ENCODE measurements at places on chromosomes 13 and 19.

DNA sequence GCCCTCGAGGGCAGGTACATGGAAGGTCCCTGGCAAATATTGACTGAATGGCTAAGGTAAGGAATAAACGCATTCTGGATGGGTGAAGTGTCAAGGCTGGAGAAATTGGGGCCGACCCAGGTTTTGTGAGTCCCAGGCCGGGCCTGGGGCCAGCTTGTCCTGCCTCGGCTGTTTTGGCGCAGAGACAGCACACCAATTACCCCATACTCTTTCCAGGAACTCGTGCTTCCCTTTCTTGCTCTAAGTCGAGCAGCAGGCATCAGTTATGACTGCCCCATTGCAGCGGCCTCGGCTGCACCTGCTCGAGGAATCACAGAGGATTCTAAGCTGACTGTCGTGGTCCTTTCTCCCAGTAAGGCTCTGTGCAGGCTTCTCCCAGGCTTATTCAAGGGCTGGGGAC, 67.1 kb downstream of the ZNF536 start:
- no peak for DNase-seq

DNA sequence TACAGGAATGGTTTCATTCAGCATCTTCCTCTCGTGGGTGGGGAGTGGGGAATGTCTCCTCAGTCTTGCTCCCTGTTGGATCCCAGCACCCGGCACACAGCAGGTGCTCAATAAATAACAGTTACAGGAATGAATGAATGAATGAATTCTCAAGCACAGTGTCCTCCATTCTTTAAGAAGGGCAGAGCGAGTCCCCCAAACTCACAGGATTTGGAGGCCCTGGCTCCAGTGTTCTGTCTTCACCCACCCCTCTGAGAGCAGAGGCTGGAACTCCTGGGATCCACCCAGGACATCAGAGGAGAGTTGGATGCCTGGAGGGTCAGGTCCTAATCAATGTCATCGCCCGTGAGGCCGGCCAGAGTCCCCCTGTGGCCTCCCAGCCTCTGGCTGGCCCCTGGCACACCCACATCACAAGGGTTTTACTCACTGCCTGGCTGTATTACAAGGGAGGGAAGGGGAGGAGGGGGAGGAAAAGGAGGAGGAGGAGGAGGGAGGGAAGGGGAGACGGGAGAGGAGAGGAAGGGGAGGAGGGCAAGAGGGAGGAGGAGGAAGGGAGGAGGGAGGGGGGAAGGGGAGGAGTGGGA, 8.7 kb upstream of the CREB3L3 start:
- DNase-seq = peak; percentile 61

GRCh38 chr13:41434831-41435520, 22.4 kb upstream of the RGCC start:
- DNase-seq = no peak

- no peak for DNase-seq
Measured at GRCh38 chr13:39499604-39500003, 103.4 kb downstream of the LHFPL6 start.

DNA sequence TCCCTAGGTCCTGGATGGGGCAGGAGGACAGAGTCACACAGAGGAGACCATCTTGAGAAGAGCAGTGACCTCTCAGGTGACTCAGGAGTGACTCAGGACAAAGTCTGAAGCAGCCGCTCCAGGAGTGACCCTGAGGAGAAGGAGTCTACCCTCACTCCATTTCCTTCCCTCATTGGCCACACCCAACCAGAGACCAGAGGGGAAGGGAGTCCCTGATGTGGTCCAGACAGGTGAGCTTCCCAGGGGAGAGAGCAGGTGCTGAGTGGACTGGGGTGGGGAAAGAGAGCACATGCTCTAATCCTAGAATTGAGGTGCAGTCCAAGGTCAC, 75.5 kb upstream of the MEDAG start:
- peak; percentile 83 for DNase-seq

DNA sequence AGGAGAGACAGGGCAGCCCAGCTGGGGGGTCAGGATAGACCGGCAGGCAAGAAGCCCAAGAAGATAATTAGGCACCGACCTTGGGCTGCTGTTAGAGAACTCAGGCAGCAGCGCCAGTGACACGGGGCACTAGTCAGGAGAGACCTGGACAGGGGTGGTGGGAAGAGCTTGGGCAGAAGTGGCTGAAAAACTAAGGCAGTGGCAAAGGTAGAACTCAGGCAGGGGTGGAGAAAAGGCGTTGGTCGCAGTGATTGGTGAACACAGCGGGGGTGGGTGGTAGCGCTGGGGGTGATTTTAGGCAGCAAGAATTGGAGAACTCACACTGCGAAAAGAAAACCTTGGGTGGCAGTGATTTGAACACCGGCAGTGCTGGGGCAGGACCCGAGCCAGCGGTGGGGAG, 4.3 kb downstream of the CCER2 start:
- DNase-seq = no peak

DNA sequence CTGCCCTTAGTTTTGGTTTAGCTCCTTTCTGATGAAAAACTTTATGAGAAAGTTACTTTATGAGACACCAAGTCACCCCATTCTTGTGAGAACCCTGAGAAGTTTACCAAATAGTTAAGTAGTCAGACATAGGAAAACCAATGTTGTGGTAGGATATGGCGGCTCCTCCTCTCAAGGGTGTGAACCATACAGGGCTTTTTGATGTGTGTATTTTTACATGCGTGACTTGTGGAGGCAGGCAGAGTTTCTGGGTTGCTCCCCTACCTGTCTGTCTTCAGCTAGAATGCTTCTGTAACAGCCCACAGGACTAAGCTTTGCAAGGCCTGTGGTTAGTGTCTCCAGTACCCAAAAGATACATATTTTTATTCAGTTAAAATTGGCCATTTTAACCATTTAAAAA, 18.3 kb downstream of the UBAC2 start:
- no peak for DNase-seq

DNA sequence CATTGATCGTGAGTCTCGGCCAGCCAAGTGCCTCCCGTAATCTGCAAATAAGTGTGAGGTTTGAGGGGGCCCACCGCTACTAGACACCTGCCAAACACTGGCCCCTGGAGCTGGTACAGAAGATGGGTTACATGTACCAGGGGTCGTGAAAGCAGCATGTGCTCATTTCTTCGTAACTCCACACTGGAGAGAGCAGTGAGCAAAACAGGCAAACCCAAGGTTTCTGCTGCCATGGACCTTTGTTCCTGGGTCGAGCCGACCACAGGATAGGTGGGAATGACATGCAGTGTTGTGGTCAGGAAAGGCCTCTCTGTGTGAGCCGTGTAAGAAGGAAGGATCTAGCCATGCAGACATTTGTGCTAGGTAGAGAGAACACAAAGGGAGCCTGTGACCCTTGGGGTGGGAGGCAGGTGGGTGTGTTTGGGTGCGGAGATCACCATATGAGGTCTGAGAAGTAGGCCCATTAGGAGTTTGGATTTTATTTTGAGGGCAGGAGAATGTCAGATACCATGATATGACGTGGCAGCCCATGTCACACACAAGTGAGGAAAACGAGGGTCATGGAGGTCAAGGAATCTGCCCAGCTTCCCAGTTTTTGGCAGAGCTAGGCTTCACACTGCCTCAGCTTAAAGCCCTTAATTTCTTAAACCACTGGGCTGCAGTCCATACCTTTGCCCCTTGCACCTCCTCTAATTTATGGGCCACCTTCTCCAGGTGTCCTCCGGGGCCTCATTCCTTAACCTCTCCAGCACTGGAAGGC, 919 bp downstream of the GTF3A start:
- DNase-seq = peak; percentile 44

GRCh38 chr19:7759156-7759555, 3.9 kb upstream of the CLEC4M start:
- no peak for DNase-seq

DNA sequence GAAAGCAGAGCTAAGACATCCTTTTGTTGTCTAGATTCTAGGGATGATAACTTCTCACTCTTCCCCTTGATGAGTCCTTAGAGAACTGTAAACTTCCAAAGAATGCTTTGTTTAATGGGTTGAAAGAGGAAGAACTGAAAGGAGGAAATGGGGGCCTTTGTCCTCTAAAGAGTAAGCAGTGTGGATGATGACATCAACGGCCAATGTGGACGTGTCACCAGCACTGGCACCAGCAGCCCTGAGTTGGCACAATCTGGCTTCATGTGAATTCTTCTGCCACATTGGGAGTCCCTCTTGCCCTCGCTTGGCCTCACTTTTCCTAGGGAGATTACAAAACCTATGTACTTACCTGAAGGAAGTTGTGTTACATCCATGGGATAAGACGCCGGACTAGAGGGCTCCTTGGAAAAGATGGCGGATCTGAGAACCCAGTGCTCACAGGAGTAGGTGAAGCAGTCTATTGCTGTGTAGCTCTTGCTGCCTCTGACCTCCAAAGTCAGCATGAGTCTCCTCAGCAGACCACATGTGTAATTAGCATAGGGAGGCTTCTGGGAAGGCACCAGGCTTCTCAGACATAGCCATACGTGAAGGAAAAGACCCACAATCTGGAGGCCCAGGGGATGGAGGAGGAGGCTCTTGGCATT, 62.8 kb downstream of the RGCC start:
- DNase-seq = no peak

DNA sequence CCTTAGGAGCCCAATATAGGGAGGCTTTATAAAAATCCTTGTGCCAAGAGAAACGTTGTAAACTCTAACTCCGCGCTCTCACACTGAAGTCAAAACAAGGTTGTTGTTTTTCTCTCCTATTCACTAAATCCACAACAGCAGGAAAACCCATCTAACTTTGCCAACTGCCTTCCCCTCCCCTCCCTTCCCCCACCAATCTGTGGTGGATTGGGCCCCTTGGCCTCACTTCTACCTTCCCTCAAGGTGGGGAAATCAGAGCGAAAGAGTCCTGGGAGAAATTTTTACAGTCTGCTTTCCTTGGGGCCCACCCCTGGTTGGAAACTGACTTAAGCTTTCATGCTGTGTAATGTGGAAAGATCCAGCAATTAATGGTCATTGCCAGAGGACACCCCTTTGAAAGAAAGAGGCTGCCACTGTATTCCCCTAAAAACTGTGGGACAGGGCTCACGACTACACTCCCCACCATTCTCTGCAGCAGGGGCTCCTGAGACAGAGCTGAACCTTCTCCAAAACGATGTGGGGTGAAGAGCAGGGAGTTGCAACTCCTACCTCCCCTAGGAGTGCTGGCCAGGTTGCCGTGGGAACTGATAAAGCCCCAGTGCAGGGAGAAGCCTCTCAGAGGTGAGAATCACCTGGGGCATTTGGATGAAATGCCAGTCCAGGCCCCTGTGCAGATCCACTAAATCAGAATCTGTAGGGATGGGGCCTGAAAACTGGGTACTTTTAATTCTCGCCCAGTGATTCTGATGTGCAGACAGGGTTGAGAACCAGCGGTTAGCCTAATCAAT, 1.1 kb downstream of the DHRS12 start:
- DNase-seq = no peak

DNA sequence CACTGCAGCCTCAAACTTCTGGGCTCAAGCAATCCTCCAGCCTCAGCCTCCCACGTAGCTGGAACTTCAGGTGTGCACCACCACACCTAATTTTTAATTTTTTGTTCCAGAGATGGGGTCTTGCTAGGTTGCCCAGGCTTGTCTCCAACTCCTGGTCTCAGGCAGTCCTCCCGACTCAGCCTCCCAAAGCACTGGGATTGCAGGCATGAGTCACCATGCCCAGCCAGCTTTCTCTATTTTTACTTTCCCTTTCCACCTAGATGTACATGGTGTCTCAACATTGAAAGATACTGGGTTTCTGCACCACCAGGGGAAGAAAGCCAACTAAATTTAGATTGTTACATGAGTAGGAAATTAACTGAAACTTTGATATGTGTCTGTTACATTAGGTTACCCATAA, 13.8 kb upstream of the ZNF846 start:
- peak; percentile 20 for DNase-seq

DNA sequence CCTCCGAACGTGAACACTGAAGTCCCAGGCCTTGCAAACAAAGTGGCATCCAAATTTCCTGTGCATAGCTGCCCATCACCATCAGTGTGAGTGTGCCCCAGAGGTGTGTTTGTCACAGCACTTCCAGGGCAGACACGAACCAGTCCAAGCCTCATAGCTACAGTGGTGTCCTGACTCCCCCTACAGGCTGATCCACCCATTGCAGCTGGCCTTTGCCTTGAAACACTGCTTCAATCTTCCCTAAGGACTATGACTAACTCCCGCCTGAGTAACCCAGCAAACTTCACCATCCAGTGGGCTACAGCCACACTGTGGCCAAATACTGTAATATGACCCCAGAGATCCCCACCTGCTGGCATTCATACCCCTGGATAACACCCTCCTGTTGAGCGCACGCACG, 3.9 kb downstream of the ZNF266 start:
- peak; percentile 4 for DNase-seq

- no peak for DNase-seq
Measured at GRCh38 chr19:14059093-14059480, 2.8 kb downstream of the PALM3 start.

GRCh38 chr19:14370169-14370939, 10.9 kb upstream of the ADGRE5 start:
- no peak for DNase-seq

DNA sequence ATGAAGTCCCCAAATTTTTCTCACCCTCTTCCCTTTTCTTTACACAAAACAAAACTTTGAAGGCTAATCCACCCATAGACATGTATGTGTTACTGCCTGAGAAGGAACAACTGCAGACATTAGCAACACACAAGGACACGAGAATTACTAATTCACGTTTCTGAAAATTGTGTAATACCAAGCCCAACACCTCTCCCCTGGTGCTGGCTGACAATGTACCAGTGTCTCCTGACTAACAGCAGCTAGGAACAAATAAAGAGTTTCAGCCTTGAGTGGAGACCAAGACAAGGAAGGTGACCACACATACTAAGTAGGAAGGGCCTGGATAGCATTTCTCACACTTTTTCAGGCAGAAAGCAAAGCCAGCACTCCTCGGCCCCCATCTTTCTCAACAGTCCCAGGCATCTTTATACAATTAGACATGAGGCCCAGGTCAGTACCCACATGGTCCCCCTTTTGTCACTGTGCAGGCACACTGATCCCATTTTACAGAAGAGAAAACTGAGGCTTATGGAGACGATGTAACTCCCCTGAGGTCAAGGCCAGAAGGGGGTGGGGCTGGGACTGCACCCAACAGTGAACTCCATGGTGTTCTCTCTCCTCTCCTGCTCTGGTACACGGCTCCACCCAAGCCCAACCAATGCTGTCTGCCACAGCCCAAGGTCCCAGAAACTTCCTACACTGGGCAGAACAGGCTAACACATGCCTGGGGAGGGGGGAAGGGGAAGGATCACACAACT, 8.7 kb downstream of the BRD4 start:
- peak; percentile 52 for DNase-seq

- no peak for DNase-seq
Measured at GRCh38 chr13:100214886-100215285, 126.0 kb downstream of the PCCA start.

GRCh38 chr13:90232291-90232690, 1115.2 kb upstream of the MIR17HG start:
- no peak for DNase-seq

- peak; percentile 49 for DNase-seq
Measured at GRCh38 chr13:21034603-21035191, 26.7 kb downstream of the LATS2 start.

GRCh38 chr13:78712831-78713230, 53.9 kb upstream of the OBI1 start:
- DNase-seq = no peak

GRCh38 chr13:114263578-114263977, 17.8 kb upstream of the UPF3A start:
- DNase-seq = no peak

- DNase-seq = no peak
Measured at GRCh38 chr13:49528161-49528560, 32.4 kb downstream of the PHF11 start.

Data from kidney tubule cell (primary cell).